ENCODE measurements at places on chromosomes 12 and 14.

DNA sequence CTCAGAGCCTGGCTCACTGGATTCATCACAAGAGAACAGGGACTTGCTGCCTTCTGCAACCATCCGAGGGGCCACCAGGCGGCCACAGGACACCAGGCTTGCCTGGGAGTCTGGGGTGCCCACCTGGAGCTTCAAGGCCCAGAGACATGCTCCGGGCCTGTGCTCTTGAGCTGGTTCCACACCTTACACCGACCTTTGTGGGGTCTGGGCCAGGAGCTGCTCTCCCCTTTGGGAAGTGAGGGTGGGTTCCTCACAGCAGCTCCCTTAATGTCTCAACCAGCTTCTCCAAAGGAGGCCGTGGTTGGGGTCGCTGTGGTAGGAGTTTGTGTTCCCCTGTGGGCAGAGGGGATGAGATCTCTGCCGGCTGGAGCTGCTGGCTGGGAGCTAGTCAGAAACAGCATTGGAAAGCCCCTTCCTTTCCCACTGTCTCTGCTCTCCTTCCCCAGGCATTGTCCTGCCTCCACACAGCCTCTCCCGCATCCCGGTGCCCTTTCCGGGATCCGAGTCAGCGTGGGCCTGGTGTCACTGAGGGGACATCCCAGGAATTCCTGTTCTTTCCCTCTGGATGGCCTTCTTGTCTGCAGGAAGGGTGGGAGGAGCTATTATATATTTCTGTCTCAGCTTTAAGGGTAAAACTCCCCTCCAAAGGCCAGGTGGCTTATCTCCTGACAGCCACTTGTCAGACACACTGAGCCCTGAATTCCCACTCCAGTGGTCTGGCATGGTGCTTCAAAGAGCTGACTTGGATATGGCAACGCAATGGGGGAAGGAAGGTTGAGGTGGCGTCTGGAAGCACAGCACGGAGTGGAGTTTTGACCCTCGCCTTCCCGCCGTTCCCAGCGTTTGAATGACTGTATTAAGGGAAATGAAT is 5.1 kb upstream of the PAPLN start:
- no peak for DNase-seq

DNA sequence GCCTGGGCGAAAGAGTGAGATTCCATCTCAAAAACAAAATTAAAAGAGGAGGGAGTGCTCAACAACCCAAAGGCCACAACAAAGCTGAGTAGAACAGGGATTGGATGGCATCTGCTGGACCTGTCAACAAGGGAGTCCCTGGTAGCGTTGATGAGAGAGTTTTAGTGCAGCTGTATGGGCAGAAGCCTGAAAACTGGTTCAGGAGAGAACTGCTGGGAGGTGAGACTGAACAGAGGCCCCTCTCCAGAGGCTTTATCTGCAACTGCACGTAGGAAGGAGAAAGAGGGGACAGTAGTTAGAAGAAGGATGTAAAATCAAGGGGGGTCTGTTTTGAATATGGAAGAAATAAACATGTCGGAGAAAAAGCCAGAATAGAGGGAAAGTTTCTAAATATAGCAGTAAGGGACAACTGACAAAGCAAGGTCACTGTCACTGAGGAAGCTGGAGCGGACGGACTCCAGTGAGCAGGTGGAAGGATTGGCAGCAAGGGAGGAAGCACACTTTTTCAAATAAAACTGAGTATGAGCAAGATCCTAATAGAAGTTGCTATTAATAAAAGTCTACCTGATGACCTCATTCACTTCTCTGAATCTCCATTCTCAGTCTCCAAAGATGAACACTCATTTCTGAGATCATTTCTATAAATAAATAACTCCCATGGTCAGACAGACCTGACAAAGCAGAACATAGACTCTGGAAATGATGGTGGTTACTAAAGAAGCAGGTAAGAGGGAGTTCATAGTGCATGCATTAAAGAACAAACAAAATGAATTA is 11.8 kb upstream of the ATF1 start:
- DNase-seq = no peak

- no peak for DNase-seq
Observed at GRCh38 chr14:74049876-74050495, 30.8 kb downstream of the BBOF1 start.

GRCh38 chr14:101825797-101826196 is 64.3 kb downstream of the PPP2R5C start:
- DNase-seq = no peak

GRCh38 chr14:105045710-105046326 is 19.4 kb downstream of the GPR132 start:
- DNase-seq = peak; percentile 96

Data from activated CD4-positive, alpha-beta T cell treated with anti-CD3 and anti-CD28 coated beads, Interleukin-2, Interleukin-6, amounts not matched to agents 100 ng/mL and 50 ng/mL, durations not matched to agents 16 hours and 8 hours (primary cell).